ENCODE measurements at places on chromosomes 4 and X.

GRCh38 chr4:88001871-88002270 lies 5.6 kb upstream of the PKD2 start:
- no peak for DNase-seq
- no peaks in the 10 kb centered on the region for H3K27me3 ChIP-seq
- peaks cover under 1% of the 10 kb centered on the region for H3K4me1 ChIP-seq
- H3K4me3 ChIP-seq = no peak overlapping the region
- no peak overlapping the region for H3K27ac ChIP-seq
- no peaks in the 10 kb centered on the region for H3K36me3 ChIP-seq

GRCh38 chrX:56786889-56787733 lies 58.1 kb downstream of the NBDY start:
- no peaks in the 10 kb centered on the region for H3K36me3 ChIP-seq

- no peaks in the 10 kb centered on the region for H3K36me3 ChIP-seq
- no peak overlapping the region for H3K27ac ChIP-seq
- no peak overlapping the region for H3K4me3 ChIP-seq
- no peaks in the 10 kb centered on the region for H3K27me3 ChIP-seq
- no peaks in the 10 kb centered on the region for H3K4me1 ChIP-seq
These were observed 42.1 kb upstream of the SPINK2 start for GRCh38 chr4:56863441-56864139.

GRCh38 chr4:139670775-139671174 lies 5.2 kb downstream of the MGST2 start:
- no peak for DNase-seq
- H3K36me3 ChIP-seq = peaks cover 8% of the 10 kb centered on the region
- H3K27me3 ChIP-seq = no peaks in the 10 kb centered on the region
- no peak overlapping the region for H3K27ac ChIP-seq
- no peak overlapping the region for H3K4me3 ChIP-seq
- H3K4me1 ChIP-seq = peaks cover 47% of the 10 kb centered on the region

GRCh38 chr4:2219233-2219760 lies 22.6 kb downstream of the HAUS3 start:
- no peaks in the 10 kb centered on the region for H3K27me3 ChIP-seq
- H3K4me3 ChIP-seq = no peak overlapping the region
- H3K36me3 ChIP-seq = no peaks in the 10 kb centered on the region
- DNase-seq = no peak
- H3K27ac ChIP-seq = no peak overlapping the region

- no peak overlapping the region for H3K4me3 ChIP-seq
- no peak for DNase-seq
- H3K27ac ChIP-seq = no peak overlapping the region
- H3K36me3 ChIP-seq = no peaks in the 10 kb centered on the region
- H3K27me3 ChIP-seq = no peaks in the 10 kb centered on the region
These were observed 14.9 kb upstream of the ZCCHC4 start for GRCh38 chr4:25297528-25298242.

DNA sequence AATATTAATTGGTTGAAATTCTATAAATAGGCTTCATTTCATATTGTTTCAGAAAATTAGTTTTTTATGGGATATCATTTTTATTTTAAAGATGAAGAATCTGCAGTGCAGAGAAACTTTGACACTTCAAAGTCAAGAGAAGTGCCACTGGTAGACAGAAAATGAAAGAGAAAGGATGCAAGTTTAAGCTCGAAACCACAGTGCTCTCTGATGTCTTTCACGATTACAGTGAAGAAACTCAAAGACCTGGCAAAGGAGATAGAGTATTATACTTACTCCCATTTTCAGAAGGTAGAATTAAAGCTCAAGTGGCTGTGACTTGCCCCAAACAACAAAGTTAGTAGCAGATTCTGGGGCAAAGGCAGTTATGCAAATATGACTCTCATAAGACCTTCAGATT lies 745.4 kb downstream of the TECRL start:
- no peak overlapping the region for H3K27ac ChIP-seq
- H3K27me3 ChIP-seq = no peaks in the 10 kb centered on the region
- H3K4me1 ChIP-seq = no peaks in the 10 kb centered on the region

GRCh38 chr4:26321373-26322221 lies 783 bp downstream of the RBPJ start:
- H3K27me3 ChIP-seq = no peaks in the 10 kb centered on the region
- peak overlapping the region; percentile 52 for H3K4me3 ChIP-seq
- H3K36me3 ChIP-seq = no peaks in the 10 kb centered on the region
- peak overlapping the region; percentile 73 for H3K27ac ChIP-seq
- no peak for DNase-seq

DNA sequence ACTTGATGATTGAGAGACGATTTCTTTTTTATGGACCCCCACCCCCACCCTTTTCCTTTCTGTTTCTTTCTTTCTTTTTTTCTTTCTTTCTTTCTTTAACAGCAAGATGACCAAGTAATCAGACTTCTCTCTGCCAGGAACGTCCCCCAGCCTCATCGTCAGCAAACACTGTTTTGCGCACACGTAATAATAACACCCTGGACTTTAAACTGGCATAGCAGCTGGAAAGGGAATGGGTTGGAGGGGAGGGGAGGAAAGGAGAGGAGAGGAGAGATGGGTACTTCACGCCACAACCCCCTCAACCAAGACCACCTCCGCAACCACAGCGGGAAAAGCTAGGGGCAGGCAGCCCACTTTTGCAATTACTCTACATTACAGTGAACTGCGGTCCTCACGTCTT lies 1.1 kb downstream of the GABRA2 start:
- H3K36me3 ChIP-seq = no peaks in the 10 kb centered on the region
- no peaks in the 10 kb centered on the region for H3K4me1 ChIP-seq
- H3K27me3 ChIP-seq = peaks cover 10% of the 10 kb centered on the region
- peak overlapping the region; percentile 21 for H3K4me3 ChIP-seq
- DNase-seq = no peak
- H3K27ac ChIP-seq = no peak overlapping the region

DNA sequence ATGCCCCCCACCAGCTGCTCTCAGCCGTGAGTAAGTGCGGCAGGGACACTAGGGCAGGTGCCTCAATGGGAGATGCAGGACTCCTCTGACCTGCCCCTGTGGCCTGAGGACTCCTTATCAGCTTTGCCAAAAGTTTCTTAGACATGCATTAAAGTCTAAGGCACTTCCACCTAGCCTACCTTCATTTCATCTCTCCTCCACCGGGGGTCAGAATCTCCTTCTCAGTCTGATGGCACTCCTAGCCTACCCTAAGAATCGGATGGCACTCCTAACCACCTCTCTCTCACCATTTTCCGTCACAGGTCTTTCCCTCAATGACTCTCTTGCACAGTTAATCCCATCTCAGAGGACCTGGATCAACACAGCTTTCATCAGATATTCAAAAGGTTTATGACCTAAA lies 85.9 kb downstream of the OTC start:
- no peak for DNase-seq
- H3K4me1 ChIP-seq = no peaks in the 10 kb centered on the region
- no peak overlapping the region for H3K4me3 ChIP-seq
- H3K36me3 ChIP-seq = no peaks in the 10 kb centered on the region
- no peaks in the 10 kb centered on the region for H3K27me3 ChIP-seq

DNA sequence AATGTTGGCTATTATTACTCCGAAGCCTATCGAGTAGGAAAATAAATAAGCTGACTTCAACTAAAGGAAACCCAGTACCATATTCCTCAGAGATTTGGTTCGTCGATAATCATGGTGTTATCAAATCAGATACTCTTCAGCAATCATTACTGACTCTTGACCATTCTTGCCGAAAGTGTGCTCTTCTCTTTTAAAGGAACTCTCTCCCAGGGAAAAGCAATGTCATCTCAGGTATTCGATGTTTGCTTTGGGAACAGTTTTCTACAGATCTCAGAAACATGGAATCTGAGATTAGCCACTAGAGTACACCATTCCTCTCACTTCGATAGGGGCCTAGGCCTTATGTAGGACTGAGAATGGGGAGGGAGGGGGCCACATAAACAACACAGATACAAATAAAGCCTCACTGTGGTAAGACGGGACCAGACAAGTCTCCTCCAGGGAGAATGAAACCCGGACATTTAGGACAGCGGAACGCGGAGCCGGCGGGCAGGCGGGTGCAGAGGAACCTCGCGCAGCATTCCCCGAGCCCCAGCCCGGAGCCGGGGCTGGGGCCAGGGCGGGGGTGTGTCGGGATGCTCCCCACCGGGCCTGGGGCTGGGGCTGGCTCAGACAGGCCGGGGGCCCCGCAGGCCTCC lies 581 bp downstream of the DNAJB14 start:
- no peaks in the 10 kb centered on the region for H3K36me3 ChIP-seq
- H3K27me3 ChIP-seq = no peaks in the 10 kb centered on the region
- DNase-seq = no peak

- no peaks in the 10 kb centered on the region for H3K4me1 ChIP-seq
- no peak for DNase-seq
- H3K27ac ChIP-seq = no peak overlapping the region
- H3K4me3 ChIP-seq = no peak overlapping the region
- no peaks in the 10 kb centered on the region for H3K27me3 ChIP-seq
- H3K36me3 ChIP-seq = no peaks in the 10 kb centered on the region
These were observed 141.5 kb downstream of the RPS6KA6 start for GRCh38 chrX:84046403-84046984.

GRCh38 chr4:127362686-127363085 lies 270.1 kb upstream of the INTU start:
- no peaks in the 10 kb centered on the region for H3K36me3 ChIP-seq
- H3K27me3 ChIP-seq = no peaks in the 10 kb centered on the region
- H3K27ac ChIP-seq = no peak overlapping the region
- H3K4me3 ChIP-seq = no peak overlapping the region

DNA sequence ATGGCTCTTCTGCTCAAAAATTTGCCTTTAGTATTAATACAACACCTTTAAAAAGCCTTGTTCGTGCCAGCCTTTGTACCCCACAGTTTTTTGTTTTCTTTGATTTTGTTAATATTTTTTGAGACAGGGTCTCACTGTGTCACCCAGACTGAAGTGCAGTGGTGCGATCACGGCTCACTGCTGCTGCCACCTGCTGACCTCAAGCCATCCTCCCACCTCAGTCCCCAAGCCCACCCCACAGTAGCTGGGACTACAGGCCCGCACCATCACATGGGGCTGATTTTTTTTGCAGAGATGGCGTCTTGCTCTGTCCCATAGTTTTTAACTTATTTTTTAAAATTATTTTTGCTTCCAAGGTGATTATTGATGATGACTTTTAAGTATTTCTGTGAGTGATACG lies 134.0 kb downstream of the HTR2C start:
- H3K27ac ChIP-seq = no peak overlapping the region
- H3K4me3 ChIP-seq = no peak overlapping the region
- no peaks in the 10 kb centered on the region for H3K27me3 ChIP-seq
- H3K36me3 ChIP-seq = no peaks in the 10 kb centered on the region

DNA sequence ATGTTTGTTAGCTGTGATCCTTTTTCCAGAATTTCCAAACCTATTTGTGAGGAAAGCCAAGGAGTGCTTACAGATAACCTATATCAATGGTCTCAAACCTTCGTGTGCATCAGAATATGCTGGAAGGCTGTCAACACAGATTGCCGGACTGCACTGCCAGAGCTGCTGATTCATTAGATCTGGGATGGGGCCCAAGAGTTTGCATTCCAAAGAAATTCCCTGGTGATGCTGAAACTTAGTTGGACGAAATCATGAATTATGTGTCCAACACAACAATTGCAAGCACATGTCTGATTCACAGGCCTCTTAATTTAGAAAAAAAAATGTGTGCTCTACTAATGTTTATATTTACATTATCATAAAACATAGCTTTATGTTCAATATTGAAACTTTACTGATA lies 544.0 kb upstream of the AMOT start:
- no peak overlapping the region for H3K27ac ChIP-seq
- no peaks in the 10 kb centered on the region for H3K27me3 ChIP-seq
- no peak overlapping the region for H3K4me3 ChIP-seq
- H3K36me3 ChIP-seq = no peaks in the 10 kb centered on the region

GRCh38 chr4:174256277-174256713 lies 27.2 kb downstream of the FBXO8 start:
- no peak for DNase-seq
- no peaks in the 10 kb centered on the region for H3K36me3 ChIP-seq
- H3K27me3 ChIP-seq = no peaks in the 10 kb centered on the region
- no peak overlapping the region for H3K27ac ChIP-seq

DNA sequence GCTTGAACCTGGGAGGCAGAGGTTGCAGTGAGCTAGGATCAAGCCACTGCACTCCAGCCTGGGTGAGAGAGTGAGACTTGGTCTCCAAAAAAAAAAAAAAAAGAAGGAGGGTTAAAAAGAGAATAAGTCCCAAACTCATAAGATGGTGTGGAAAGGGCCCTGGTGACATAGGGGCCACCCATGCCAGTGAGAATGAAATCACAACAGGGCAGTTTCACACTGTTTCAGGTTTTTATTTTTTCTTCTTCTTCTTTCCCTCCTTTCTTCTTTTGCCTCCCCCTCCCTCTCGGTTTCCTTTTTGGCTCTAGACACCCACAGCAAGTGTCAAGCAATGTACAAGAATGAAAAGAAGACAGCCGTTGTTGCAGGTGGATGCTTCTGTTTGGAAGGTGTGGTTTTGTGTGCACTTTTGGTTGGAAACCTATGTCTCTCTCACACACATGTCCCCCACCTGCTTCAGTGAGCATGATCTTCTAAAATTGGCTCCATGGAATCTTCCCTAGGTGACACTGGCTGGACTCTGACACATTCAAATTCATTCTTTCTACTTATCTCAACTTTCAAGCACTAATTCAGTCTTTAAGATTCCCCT lies 14.4 kb upstream of the TLR8 start:
- no peak overlapping the region for H3K4me3 ChIP-seq
- no peaks in the 10 kb centered on the region for H3K36me3 ChIP-seq
- H3K27ac ChIP-seq = no peak overlapping the region
- DNase-seq = no peak
- H3K27me3 ChIP-seq = no peaks in the 10 kb centered on the region
